ENCODE measurements at places on chromosomes 12 and 14.

DNA sequence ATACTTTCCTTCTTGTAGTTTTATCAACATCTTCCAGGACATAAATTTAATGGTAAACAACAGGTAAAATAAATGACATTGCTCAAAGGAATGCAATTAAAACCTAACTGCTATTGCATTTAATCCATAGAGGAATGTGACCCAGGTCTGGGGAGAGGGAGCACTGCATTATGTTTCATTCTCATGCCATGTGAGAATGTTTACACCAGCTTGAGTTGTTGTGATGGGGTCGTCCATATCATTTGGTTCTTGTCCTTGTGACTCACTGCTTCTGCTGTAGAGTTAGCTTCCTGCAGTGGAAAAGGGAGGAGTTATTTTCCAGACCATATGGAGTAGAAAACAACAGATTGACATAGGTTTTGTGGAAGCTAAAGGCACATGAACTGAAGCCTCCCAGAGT is 129.3 kb upstream of the PMCH start:
- DNase-seq, result no peak

DNA sequence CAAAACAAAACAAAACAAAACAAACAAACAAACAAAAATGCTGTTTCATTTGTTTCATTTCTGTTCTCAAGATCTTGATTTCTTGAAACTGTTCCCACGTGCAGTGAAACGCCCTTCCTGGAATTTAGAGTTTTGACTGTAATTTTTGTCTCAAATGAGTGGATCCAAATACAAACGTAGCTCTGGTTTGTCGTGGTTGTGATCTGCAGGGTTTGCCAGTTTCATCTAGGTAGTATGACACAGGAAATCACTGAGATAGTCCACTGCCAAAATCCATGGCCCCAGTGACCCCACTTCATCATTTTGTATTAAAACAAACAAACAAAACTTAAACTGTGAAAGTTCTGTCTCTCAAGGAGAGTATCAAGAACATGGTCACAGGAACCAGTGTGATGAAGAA is 838.6 kb downstream of the BCL11B start:
- no peak for DNase-seq

GRCh38 chr12:44563486-44563885 is 312.6 kb downstream of the NELL2 start:
- DNase-seq, result no peak

DNA sequence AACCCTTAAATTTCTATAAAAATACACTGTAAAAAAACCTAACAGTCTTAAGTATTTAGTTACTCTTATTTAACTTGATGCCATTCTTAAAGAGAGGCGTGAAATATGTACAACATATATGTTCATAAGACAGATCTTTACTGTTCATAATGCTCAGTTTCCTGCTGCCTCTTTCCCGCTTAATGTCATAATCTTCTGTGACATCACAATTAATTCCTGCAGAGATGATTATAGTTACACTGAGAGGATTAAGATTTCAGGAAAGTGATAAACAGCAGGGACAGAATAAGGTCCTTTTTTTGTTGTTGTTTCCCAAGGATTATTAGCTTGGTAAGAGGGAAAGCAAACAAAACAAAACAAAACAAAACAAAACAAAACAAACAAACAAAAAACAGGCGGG is 801.4 kb downstream of the FLRT2 start:
- DNase-seq, result no peak

GRCh38 chr12:131044136-131044535 is 90.4 kb downstream of the ADGRD1 start:
- DNase-seq, result no peak

GRCh38 chr12:82872088-82872487 is 185.4 kb downstream of the TMTC2 start:
- DNase-seq, result no peak

DNA sequence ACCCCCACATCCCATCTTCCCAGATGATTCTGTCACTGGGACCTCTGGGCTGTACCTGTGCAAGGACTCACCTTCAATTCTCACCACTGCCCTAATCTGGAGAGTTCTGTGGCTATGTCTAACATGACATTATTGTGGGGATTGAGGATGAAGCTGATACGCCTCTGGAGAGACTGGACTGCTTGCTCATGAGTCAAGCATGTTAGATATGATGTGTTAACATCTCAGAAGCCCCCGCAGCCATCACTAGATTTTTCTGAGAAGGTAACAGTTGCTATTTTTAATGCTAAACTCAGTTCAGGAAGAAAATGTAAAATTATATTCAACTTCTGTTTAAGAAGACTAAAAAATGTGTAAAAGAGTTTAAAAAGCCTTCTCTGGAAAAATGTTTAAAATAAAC is 25.7 kb downstream of the JKAMP start:
- no peak for DNase-seq

GRCh38 chr12:41011939-41012338 is 176.2 kb upstream of the PDZRN4 start:
- DNase-seq, result peak; percentile 19

- no peak for DNase-seq
These were observed 44.9 kb downstream of the GSC start for GRCh38 chr14:94724993-94725392.

DNA sequence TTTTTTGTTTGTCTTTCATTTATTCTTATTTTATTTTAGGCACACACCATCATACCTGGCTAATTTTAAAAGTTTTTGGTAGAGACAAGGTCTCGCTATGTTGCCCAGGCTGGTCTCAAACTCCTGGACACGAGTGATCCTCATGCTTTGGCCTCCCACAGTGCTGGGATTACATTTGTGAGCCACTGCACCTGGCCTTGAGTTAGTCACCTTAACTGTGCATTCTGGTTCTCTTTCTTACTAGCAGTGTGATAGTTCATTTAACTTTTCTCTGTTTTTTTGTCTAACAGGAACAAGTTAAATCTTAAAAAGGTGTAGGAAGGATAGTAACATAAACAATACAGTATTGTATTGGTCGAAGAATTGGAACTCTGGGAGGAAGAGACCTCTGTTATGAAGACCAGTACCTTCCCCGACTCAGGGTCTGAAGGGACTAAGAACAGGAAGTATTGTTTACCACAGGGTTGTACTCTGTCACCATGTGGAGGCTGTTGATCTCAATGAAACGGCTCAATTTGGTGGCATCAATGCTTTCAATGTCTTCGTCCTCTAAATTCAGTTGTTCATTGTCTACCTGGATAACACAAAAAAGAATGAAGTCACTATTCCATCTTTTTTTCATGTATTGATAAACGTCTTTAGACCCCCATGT is 17.7 kb downstream of the ERP27 start:
- DNase-seq, result no peak

DNA sequence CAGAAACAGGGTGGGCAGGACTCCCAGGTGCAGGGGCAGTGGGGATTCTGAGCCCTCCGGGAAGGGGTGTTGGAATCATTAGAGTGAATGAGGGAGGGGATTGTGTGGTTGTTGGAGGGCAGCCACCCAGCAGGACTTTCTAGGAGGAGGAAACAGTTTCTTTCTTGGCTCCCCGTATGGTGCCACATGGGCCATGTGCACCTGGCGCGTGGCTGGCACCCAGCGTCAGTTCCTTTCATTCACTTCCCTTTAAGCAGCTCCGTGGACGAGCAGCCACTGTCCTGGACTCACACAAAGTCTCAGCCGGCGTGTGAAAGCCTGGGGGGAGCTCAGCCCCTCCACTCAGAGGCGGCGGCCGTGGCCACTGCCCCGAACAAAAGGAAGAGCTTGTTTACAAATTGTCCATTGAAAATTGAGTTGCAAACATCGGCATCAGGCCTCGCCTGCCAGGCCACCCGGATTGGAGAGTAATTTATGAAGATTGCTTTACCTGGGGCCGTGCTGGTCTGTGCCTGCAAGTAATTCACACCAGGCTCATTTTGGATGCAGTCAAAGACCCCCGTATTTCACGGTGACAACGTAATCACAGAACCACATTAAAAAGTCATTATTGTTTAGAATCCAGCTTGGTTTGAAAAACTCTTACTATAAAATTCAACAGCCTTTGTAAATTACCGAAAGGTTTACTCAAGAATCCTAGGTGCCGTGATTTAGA is 101.7 kb upstream of the C14orf180 start:
- DNase-seq, result no peak

GRCh38 chr14:96762650-96763049 is 34.5 kb upstream of the VRK1 start:
- DNase-seq, result peak; percentile 77

DNA sequence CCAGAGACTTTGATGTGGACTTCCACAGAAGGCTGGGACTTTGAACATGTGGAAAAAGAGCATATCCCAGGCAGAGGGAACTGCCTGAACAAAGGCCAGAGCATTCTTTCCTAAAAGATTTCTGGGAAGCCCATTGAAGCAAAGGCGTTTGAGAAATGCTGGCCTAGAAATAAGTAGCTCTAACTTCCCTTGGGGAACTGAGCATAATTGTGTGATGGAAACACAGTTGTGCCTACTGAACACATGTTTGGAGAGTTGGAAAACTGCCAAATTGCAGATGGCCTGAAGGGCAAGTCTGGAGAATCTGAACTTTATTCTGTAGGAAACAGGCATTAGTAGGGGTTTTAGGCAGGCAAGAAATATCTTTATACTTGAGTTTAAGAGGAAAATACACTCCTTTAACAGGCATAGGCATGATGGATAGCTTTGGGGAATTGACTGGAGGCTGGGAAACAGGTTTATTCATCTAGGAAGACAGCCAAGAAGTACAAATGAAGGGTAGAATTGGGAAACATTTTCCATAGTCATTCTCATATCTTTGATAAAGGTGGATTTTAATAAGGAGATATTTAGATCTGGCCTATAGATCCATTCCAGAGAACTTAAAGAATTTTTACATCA is 134.1 kb downstream of the TPH2 start:
- DNase-seq, result no peak

GRCh38 chr14:98997526-98998205 is 274.3 kb downstream of the BCL11B start:
- no peak for DNase-seq

DNA sequence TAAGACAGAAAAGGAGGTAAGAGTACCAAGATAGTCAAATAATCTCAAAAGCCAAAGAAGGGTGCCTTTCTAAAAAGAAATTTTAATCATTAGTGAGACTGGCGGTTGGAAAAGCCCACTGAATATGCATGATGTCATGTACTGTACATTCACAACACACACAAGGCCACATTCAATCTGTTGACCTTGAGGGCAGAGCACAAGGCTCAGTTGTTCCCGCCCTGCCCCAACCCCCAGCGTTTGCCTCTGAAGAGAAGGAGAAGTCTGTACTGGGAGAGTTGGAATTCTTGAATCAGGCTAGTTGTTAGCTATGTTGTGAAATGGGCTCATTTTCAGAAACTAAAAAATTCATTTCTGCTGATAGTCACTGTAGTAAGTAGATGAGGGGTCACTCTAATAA is 50.2 kb upstream of the NID2 start:
- DNase-seq, result no peak

DNA sequence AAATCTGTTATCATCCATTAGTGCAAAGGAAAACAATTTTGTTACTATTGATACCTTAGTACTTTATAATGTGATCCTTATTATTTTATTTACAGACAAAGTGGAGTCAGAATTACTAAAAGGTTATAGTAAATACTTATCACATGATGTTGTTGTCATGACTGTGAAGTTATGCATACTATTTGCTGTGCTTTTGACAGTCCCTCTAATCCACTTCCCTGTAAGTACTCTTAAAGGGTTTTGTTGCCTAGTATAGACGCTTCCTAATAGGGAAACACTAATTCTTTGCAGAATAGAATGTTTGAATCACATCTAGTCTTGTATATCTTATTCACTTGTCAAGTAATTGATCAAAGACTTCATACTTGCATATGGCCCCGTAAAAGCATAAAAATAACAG is 69.4 kb downstream of the SLC38A6 start:
- DNase-seq, result no peak

GRCh38 chr14:99679996-99680395 is 4.1 kb upstream of the CYP46A1 start:
- DNase-seq, result no peak

- DNase-seq, result no peak
These were observed 68.6 kb upstream of the C14orf180 start for GRCh38 chr14:104510794-104511611.

DNA sequence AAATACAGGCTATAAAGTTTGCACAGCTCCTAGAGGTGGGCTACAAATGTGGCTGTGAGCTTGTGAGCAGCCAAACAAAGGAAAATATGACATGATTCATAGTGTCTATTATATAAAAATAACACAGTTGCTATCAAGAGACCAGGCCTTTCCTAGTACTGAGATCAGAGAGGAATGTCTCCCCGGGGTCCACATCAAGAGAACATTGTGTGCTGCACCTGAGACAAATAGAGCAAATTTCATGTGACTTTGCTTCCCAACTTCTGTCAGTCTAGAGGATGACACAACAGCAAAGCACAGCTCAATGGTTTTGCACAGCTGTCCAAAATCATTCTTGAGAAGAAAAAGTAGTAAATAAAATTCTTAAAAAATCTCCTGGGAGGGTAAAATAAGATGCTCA is 297.5 kb upstream of the PRKD1 start:
- peak; percentile 63 for DNase-seq

GRCh38 chr14:65164068-65164824 is 61.9 kb upstream of the MAX start:
- DNase-seq, result peak; percentile 58

- DNase-seq, result no peak
These were observed 57.3 kb downstream of the PLEKHG3 start for GRCh38 chr14:64761441-64762043.

- no peak for DNase-seq
These were observed 2.7 kb downstream of the RAP1B start for GRCh38 chr12:68613209-68613904.

GRCh38 chr12:104998423-104999346 is 12.6 kb downstream of the NOPCHAP1 start:
- no peak for DNase-seq

DNA sequence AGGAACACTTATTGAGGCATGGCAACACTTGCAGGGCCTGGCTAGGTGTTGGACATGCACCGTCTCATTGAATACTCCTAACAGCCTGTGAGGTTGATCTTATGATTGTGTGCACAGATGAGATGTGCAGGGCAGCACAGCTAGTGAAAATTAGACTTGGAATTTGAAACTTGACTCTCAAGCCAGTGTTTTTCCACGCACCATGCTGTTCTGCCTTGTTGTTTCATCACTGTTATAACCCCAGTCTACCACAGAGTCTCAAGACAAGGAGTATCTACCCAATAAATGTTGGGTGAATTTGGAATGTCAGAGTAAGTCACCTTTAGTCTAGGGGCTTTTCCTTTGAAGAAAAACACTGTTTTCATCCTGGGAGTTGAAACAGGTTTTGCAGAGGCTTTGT is 55.8 kb upstream of the LRIG3 start:
- no peak for DNase-seq

DNA sequence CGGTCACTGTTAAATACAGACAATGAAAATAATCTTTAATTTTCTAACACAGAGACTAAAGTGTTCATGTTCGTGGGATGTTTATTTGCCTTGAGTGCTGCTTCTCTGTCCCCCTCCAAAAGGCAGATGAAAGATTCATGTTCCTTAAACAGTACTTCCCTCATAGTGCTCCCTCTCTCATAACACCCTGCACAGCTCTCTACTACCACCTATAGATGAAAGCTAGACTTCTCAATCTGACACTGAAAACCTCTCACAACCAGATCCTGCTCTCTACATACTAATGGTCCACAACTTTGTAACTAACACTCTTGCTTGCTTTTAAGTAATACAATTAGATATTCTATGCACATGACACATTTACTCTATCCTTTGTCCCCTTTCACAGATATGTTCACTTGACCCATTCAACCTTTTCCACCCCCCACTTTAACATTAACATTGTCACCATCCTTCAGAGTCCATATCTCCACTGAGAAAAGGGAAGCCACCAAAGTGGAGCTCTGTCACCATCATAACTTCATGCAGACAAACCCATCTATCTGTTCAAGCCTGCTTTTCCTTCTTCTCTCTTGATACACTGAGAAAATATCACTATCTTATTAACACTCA is 266.4 kb upstream of the USP15 start:
- peak; percentile 9 for DNase-seq
